ENCODE measurements at places on chromosomes 2 and 18.

DNA sequence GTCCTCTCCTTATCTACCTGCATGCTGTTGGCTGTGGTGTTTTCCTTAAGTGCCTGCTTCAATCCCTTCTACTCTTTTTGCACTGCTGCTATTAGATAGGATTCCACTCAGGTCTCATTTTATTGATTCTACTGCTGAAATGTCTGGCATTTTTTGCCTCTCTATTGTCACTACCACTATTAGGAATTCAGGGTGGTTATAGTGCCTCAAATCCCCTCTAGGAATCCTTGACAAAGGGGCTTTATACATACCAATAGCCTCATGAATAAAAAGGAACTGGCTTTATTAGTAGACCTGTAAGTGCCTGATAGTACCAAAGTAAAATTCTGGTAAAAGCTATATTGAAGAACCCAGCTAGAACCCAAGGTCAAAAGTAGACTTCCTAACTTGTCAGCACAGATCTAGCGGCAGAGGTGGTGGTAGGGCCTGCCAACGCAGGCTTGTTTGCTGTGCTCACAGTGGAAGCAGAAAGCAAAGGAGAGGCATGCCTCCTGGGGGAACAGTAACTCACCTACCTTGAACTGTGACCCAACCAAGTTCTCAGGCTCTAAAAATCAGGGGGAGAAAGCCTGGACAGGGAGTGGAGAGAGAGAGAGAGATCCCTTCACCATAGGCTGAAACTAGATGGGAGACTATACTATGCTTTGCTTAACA, 200.8 kb downstream of the RAB3GAP1 start:
- DNase-seq = no peak

GRCh38 chr2:64487256-64488049, 33.5 kb downstream of the LGALSL start:
- DNase-seq = no peak

GRCh38 chr2:80429251-80429650, 124.7 kb upstream of the LRRTM1 start:
- DNase-seq = no peak

GRCh38 chr18:10230072-10230471, 224.4 kb upstream of the APCDD1 start:
- no peak for DNase-seq

GRCh38 chr18:7259475-7259874, 28.6 kb downstream of the LRRC30 start:
- DNase-seq = no peak

DNA sequence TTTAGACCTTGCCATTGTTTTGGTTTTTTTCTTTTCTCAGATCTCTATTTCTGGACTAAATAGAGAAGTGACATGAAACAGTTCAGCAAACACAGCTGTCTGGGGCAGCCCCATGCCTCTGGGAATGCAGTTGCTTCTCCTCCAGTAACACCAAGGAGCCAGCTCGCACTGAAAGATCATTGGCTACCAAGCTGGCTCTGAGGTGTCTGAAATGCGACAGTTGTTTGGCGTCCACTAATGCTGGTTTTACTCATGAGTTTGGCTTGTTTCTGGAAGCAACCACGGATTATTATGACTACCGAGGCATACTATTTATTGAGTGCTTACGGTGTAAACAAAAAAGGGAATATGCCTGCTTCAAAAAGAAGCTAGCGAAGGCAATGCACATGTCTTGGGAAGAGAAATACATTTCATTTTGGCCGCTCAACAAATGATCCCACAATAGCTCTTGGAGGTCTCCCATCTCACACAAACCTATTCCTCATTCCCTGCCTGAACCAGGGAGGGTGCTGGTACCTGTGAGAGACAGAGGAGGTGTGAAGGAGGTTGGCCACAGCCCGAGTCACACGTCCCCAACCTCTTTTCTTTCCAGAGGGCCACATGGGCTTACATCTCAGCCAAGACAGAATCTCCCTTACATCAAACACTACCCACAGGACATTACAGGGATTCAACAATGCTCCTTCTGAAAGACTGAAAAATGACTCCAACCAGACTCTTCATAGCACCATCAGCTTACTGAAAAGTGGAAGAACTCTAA, 37.5 kb upstream of the NEB start:
- no peak for DNase-seq

DNA sequence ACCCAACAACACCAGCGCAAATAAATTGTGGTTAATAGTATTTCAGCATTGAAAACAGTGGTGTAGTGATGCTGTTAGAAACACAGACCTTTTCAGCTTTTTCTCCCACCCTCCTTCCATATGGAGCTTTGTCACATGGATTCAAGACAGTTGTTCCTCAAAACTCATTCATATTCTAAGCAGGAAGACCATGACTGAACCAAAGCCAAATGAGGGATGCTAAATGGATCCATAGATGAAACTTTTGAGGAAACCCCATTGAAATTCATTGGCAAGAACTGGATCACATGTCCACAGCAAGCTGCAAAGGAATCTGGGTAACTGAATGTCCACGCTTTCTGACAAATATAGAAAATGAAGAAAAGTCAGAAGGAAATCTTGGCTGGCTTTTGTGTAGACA, 615.1 kb upstream of the NETO1 start:
- DNase-seq = no peak

DNA sequence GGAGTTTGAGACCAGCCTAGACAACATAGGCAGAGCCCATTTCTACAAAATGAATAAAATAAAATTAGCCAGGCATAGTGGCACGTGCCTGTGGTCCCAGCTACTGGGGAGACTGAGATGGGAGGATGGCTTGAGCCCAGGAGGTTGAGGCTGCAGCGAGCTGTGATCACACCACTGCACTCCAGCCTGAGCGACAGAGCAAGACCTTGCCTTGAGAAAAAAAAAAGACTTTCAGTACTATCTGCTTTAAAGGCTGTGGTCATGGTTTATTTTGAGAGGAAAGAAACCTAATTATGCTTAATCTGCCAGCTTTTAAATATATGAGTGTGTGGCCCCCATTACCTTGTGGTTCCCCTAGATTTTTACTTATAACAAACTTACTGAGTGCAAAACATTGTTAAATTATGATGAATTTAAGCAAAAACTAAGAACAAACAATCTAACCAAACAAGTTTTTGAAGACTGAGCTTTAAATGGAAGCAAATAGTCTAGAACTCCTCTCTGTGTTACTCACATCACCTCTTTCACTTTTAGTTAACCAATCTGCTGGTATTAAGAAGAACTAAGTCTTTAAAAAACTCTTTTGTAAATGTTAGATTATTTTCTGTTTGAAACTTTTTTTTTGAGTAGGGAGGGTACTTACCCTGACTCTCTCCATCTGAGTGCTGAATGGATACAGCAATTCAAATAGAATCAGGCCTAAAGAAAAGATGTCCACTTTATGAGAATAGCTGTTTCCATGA, 65.4 kb downstream of the EIF2AK3 start:
- DNase-seq = no peak

DNA sequence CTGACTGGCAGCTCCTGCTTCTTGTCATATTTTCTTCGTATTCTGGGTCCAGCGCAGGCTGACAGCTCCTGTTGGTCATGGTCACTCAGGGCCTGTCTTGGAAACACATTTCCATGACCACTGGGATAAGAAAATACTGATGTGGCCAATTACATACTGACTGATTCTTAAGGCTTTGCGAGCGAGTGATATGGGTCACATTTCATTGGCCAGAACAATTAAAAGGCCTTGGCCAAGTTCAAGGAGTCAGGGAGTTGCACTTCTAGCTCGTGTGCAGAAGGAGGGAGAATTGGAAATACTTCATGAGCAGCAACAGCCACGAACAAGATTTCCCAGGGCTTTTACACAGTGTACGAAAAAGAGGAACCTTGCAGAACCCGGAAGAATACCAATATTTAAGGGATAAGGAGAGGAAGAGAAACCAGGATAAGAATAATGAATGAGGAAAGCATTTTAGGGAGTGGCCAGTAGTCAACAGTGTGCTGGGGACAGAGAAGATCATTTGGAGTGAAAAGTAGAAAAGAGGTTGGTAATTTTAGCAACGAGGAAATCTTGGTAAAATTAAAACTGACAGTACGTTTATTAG, 149.5 kb downstream of the ATP9B start:
- no peak for DNase-seq

GRCh38 chr2:120318626-120319025, 27.3 kb upstream of the INHBB start:
- DNase-seq = no peak

DNA sequence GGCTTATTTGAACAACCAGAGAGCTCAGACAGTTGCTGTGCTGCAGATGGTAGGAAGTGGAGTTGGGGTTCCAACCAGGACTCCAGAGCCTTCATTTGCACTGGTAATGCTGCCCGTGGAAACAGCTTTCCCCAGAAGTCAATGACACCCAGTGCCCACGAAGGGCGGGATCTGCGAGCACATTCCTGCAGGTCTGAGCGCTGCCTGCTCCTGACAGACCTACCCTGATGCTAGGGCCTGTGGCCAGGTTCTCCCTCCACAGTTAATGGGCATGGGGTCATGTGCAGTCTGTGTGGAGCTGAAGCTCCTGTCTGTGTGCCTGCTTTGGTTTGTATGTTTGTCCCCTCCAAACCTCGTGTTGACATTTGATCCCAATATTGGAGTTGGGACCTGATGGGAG, 299.0 kb upstream of the HS6ST1 start:
- DNase-seq = no peak

DNA sequence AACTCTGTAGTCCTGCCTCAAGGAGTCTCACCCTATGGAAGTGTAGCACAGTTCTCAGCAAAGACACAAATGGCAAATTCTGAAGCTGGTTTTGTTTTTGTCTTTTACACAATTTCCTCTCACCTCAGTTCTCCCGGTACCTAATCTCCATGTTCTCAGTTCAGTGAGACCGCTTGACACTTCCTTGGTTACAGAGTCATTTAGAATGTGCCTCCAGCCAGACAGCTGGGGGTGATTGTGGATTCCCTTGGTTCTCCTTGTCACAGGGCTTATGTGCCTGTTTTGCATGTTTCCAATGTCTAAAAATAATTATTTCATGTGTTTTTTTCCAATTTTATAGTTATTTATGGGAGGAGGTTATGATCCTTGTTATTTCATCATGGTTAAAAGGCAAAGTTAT, 379.5 kb upstream of the MAP2 start:
- no peak for DNase-seq

GRCh38 chr2:119821266-119821665, 61.5 kb downstream of the PTPN4 start:
- no peak for DNase-seq

DNA sequence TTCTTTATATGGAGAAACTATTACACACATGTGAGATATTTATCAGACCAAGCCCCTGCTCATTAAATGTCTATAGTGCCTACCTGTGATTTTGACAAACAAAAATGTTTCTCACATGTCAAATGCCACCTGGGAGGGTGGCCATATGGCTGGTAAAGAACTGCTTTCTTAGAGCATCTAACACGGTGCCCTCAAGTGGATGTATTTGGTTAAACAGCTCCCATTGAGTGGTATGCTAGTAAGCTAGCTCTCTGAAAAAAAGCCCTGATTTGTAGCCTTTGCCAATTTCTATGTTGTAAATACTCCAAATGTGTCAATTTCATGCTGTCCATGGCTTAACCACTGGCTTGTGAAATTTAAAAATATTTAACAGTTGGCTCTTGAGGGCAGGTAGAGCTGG, 94.6 kb downstream of the PMAIP1 start:
- no peak for DNase-seq

- DNase-seq = no peak
Observed at GRCh38 chr2:34961822-34962221, 1362.7 kb upstream of the FAM98A start.

DNA sequence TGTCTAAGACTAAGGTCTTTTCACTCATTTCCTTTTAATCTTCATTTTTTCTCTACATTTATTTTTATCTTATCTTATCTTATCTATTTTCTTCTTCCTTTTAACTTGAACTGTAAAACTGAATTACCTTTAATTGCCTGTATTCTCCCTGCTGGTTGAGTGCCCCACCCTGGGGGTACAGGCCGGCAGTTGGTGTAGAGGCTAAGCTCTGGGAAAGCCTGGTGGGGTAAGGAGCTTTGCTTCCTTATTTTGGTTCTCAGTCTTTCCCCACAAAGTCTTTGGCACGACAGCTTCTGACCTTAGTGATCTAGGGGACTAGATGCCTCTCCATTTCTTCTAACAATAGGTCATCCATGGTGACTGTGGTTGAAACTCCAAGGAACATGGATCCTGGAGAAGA, 26.8 kb upstream of the HAAO start:
- DNase-seq = no peak

GRCh38 chr2:168145011-168145410, 102.4 kb downstream of the STK39 start:
- no peak for DNase-seq
